ENCODE measurements at places on chromosomes 4 and X.

DNA sequence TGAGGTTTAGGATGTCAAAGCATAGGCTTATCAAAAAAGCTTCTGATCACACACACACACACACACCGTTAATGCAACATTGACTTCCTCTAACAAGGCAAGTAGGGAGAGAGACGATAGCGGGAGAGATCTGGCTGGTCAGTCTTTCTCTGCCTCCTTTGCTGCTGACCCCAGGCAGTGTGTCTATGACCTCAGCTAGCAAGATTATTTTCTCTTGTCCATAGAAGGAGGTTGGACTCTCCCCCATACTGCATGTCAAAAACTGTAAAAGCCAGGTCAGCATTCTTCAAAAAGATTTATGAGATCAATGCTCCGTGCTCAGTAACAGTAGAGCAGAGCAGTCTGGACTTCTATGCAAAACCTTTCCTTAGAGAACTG is 63.5 kb upstream of the PGM2 start:
- DNase-seq: no peak

- DNase-seq: no peak
Measured at GRCh38 chr4:80005863-80006262, 67.2 kb downstream of the ANTXR2 start.

DNA sequence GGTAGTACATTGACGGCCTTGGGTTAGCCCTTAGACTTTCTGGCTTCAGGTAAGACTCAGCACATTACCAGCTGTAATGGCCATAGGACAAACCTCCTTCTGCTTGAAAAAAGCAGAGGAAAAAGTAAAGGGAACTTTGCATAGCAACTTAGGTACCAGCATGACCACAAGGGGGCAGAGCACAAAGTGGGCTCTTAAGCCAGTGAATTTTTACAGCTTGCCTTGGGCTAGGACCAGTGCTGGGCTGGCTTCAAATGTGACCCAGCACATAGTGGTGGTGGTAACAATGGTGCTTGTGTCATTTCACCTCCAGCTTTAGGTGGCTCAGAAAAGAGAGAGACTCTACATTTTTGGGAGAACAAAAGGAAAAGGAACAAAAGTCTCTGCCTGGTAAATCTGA is 66.1 kb downstream of the KLHL4 start:
- peak; percentile 56 for DNase-seq

DNA sequence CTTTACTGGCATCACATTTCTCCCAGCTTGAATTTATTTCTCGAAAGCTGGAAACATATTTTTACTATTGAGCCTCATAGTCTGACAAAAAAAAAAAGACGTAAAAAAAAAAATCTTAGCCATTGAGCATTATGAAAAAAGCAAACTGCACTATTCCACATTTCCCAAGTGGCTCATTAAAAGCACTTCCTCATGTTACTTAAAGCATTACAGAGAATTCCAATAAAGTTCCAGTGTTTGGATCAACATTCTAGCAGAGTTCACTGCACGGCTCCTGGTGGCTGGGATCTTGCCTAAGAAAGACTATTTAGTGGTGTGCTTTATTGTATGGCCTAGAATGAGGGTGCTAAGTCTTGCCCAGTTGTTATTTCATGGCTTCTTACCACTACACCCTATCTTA is 476.2 kb downstream of the PPARGC1A start:
- no peak for DNase-seq

DNA sequence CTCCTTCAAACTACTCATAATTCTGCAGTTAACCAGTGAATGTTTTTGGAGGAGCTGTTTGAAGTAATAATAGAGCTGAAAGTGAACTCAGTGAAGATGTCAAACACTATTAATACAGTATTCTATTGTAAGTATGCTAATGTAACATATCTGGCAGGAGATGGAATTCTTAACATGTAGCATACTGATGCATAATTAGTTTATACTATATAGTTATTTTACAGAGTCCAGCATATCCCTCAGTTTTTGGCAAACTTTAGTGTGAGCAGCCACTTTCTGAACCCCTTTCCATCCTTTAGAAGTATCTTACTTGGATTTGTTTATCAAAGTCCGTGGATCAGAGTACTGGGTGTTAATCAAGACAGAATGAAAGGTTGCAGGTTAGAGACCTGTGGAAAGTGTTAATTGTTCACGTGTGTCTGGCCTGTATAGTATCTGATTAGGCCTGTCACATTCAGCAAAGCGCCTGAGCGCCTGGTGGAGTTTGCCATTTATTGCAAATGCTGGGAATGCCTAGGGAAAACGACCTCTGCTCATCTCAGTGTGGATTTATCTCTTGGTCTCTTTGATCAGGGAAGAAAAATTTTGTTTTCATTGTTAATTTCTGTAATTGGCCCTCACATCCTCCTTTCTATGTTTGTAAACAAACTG is 251.7 kb upstream of the MAD2L1 start:
- DNase-seq: no peak

- peak; percentile 89 for DNase-seq
Measured at GRCh38 chr4:169252339-169253112, 18.2 kb downstream of the SH3RF1 start.

GRCh38 chrX:107076158-107076557 is 42.5 kb downstream of the RBM41 start:
- no peak for DNase-seq

DNA sequence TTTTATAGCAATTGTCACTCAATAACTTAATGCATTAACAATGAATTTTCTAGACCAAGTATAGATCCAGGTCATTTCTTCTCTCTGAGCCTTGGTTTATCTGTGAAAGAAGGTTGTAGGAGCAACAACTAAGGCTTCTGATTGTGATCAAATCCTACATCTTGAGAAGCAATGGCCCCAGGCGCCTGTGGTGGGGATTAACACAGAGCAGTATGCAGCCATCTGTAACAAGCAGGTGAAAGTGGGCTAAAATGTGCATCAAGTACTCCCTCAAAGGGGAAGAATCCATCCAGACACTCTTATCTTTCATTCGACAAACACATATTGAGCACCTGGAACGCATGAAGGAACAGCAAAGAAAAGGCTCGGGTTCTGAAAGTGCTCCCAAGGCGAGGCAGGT is 19.1 kb upstream of the SETD7 start:
- DNase-seq: no peak

GRCh38 chr4:150145090-150145945 is 67.1 kb downstream of the DCLK2 start:
- peak; percentile 15 for DNase-seq

DNA sequence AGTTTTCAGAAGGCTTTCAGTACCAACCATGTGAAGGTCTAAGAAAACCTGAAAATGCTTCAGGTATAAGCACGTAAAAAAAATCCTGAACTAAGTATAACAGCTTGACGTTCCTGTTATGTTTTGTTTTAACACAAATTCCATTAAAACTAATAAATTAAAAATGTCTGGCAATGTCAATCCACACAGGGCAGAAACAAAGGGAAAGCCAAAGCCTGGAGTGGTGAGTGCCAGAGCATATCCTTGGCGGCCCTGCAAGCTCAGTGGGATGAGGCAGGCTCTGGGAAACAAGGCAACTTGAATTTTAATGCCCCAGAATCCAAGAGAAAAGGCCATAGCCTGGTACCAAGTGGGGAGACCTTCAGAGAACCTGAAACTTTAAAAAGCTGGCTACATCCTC is 78.2 kb downstream of the EPHA5 start:
- no peak for DNase-seq

GRCh38 chr4:11632025-11632424 is 203.3 kb upstream of the HS3ST1 start:
- no peak for DNase-seq

DNA sequence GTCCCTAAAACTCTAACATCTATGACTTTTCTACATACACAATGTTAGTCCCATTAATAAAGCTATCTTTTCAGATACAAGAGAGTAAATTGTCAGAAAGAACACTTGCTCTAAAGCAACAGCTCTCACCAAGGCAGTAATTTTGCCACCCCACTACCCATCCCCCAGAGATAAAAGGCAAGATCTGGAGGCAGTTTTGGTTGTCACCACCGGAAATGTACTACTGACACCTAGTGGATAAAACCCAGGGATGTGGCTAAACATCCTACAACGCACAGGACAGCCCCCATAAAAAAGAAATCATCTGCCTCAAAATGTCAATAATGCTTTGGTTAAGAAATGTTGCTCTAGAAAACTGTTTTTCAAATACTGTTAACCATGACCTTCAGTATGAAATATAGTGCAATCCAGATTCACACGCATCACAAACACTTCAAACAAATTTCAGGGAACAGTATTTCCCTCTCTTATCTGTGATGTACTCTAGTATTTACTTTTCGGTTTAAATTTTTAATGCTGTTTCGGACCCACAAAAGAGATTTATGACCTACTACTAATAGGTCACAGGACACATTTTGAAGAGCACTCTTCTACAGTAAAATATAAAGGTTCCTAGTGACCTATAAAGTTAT is 5.1 kb downstream of the FBXL5 start:
- DNase-seq: peak; percentile 56

DNA sequence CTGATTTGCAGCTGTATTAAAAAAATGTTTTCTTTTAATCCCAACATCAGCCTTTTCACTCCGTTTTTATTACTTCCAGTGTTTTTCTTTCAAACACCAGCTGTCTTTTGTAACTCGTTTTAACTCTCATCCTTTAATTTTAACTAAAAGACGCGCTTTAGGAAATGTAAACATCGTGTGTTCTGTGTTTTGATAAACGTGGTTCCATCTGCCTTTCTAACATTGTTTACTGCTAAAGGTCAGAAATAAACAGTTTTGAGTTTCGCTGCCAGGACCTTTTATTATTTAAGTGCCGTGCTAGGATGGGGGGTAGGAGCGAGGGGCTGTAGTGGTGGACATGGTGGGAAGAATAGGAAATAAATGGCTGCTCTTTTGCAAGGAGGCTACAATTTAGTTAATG is 1.5 kb downstream of the N4BP2 start:
- DNase-seq: peak; percentile 16

GRCh38 chr4:180528003-180528402 is 1715.2 kb upstream of the TENM3 start:
- DNase-seq: no peak

- peak; percentile 37 for DNase-seq
Measured at GRCh38 chrX:81377329-81377728, 175.4 kb downstream of the SH3BGRL start.

GRCh38 chrX:67787196-67787595 is 243.4 kb downstream of the AR start:
- no peak for DNase-seq

DNA sequence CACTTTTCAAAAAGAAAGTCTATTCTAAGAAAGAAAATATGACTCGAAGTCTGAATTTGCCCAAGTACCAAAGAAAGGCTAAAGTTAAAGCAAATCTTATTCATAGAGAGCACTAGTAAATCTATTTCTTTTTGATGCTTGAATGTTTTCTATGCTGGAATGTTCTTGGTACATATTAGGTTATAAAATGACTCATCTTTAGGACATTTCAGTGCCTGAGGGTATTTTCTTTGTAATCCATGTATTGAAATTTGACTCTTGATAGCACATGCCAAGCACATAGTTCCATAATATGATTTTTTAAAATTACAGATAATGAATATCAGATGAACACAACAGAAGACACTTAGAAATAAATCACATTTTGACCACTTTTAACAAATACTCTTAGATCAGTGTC is 232.8 kb downstream of the TRIML1 start:
- no peak for DNase-seq

- no peak for DNase-seq
Measured at GRCh38 chrX:68755616-68756125, 73.2 kb upstream of the EFNB1 start.

- no peak for DNase-seq
Measured at GRCh38 chr4:27638163-27638915, 777.7 kb downstream of the STIM2 start.

GRCh38 chr4:184331268-184331995 is 113.8 kb upstream of the ENPP6 start:
- no peak for DNase-seq

- no peak for DNase-seq
Measured at GRCh38 chrX:46599051-46599560, 25.5 kb downstream of the CHST7 start.

GRCh38 chrX:143165778-143166177 is 140.1 kb downstream of the SPANXN4 start:
- DNase-seq: no peak

GRCh38 chr4:78710536-78710935 is 65.6 kb upstream of the BMP2K start:
- no peak for DNase-seq

DNA sequence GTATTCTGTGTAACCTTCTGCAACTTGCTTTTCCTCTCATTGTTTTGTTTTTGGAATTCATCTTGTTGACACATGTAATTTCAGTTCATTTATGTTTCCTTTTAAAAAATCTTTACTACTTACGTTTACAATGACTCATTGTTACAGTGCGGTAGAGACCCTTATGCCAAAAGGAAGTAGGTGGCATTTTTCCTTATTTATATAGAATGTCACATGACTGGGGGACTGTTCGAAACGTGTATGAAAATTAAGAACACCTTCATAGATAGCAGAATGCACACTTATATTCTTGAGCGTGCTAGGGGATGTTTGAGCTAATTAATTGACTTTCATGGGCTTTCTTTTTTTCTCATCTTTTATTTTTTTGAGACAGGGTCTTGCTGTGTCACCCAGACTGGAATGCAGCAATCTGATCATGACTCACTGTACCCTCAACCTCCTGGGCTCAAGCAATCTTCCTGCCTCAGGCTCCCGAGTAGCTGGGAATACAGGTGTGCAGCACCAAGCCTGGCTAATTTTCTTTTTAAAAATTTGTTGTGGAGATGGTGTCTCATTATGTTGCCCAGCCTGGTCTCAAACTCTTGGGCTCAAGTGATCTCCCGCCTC is 7.3 kb downstream of the REPS2 start:
- peak; percentile 22 for DNase-seq

- no peak for DNase-seq
Measured at GRCh38 chr4:2071912-2072867, 13.1 kb downstream of the NAT8L start.

- no peak for DNase-seq
Measured at GRCh38 chr4:169334335-169334734, 63.6 kb upstream of the SH3RF1 start.

GRCh38 chrX:104130808-104131207 is 18.5 kb downstream of the ZCCHC18 start:
- no peak for DNase-seq

All from lung microvascular endothelial cell (primary cell).